ENCODE measurements at places on chromosomes 5 and 9.

- DNase-seq = no peak
These were observed 122.1 kb downstream of the WNK2 start for GRCh38 chr9:93306081-93306480.

GRCh38 chr5:155148694-155149093, 135.1 kb downstream of the KIF4B start:
- no peak for DNase-seq

GRCh38 chr9:36744678-36745077, 172.0 kb downstream of the MELK start:
- no peak for DNase-seq

DNA sequence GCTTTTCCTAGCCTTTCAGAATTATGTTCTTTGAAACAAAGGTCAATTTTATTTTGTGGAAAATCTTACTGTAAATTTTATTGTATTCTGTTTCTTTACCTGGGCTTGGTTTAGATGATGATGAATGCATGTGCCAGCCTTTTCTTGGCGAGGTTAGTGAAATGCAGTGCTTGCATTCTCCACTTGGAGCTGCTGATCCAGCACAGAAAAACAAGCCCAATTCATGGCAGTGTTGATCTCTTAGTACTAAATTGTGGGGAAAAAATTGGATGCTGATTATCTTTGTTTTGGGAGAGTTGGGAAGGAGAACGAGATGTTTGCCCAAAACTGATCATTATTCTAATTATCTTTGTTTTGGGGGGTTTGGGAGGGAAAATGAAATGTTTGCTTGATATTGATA, 3.7 kb downstream of the HABP4 start:
- DNase-seq = no peak

DNA sequence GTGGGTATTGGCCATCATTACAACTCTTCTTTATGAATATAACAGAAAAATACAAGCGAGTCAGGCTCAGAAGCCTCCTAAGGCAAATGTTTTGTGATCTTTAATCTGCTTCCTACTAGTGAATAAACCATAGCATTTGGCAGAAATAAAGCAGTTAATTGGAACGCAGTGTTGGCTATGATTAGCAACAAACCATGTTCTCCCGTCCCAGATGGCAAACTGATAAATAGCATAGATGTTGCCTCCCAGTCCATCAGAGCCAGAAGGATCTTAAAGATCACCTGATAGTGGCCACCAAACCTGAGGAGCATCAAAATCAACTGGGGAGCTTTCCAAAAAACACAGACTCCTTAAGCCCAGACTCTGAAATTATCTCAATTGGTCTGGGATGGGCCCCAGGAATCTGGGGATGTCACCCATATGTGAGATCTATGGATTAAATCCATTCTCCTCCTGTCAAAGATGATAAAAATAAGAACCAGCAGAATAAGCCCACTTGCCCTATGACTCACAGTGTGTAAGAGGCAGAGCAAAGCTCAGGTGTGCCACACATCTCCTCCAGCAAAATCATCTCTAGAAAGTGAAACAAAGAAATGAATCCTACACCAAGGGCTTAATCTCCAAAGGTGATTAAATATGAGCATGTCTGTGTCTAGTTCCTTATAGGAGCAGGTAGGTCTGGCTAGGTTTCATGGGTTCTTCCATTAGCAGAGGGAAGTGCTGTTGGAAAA, 50.3 kb downstream of the APBA1 start:
- no peak for DNase-seq

DNA sequence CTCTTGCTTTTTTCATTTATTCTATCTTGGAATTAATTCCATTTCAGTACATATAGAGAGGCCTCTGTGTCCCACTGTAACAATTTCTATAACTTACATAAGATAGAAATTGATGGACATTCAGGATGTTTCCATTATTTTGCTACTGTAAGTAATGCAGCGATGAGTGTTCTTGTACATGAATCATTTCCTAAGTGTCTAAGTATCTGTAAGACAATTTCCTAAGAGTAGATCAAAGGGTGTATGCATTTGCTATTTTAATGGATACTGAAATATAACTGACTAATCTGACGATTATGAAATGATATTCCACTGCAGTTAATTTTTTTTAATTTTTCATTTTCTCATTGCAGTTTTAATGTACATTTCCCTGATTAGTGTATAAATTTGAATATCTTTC, 23.0 kb upstream of the RBM22 start:
- no peak for DNase-seq

All from CD4-positive, alpha-beta T cell treated with Interleukin-12 subunit alpha and Interleukin-12 subunit beta, for 1 hour (primary cell).